ENCODE measurements at places on chromosomes 4 and X. TPM values are rescaled to one million over a fixed set of nuclear protein-coding genes. Genes with fewer than 3 reads are reported as not detected.

Gene SLC2A9
- 8.2 TPM for total RNA-seq

Gene PROM1
- total RNA-seq: 2.9 TPM

Gene RIBC1
- 0.49 TPM for total RNA-seq

DNA sequence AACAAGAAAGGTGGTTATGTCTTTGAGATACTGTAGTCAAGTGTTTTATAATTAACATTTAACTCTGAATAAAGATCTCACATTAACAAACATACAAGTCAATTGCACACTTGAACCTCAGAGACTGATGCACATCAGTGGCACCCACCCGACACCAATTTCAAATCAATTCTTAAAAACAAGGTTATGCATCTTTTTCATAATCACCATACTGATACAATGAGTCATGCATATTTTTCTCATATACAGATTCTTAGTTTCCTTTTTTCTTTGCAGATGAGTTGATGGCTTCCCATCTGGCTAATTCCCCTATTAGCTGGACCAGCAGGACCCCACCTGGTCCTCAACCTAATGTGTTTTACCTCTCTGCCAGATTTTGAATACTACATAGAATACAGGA, 136.2 kb upstream of the RPL34 start:
- no peak for DNase-seq

DNA sequence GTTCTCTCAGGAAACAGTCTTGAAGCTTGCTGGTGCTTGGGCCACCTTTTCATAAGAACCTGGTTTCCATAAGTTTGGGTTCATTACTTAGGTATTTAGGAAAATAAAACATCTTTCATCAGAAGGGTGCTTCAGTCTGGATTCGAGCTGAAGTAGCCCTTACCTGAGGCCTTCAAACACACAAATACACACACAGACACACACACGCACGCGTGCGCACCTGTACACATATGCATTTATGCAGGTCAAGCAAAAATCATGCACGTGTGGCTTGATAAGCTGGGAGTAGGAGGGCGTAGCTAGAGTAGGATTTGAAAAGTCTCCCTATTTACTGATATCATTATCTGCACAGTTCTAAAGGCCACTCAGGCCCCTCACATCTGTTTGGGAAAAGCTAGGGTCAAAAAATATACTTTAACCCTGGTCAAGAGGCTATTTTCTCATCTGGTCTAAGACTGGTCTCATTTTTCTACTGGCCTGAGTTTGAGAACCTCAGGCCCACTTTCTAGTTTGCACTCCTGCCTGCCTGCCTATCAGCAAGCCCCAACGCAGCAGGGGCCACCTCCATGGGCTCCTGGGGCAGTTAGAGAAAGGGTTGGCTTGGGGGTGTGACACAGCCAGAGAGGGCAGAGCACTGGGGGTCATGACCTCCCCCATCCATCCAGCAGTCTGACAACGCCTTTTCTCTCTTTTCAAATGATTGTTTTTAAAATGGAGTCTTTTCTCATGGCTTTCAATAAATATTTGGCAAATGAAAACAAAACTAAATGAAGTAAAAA, 64.3 kb downstream of the RASL11B start:
- DNase-seq: no peak

- DNase-seq: no peak
These were observed 63.7 kb upstream of the PDLIM3 start for GRCh38 chr4:185598846-185599552.

- DNase-seq: peak; percentile 36
These were observed at the start of gene NSUN7 for GRCh38 chr4:40749717-40750460. Gene NSUN7, plus strand, starts transcription at chr4:40749955. Its CDS starts 739 bp downstream, at chr4:40750694.

GRCh38 chr4:13601048-13601447, 26.5 kb downstream of the BOD1L1 start:
- DNase-seq: no peak

GRCh38 chr4:25830548-25830947, 32.2 kb downstream of the SEL1L3 start:
- DNase-seq: no peak

DNA sequence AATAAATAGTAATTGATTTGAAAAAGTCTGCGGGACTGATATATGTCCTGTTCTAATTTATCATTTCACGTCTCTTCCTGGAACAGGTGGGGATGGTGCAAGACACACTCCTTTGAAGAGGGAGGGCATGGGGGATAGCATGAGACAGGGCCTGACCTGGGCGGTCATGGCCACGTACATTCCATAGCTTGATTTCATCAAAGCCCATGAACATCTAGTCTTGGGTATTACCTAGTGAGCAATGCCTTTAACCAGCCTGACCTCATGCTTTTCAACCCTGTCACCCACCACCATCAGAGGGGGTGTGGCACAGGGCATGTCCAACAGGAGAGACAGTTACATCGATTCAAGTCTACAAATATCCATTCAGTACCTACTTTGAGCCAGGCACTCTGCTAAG, 52.3 kb upstream of the HOPX start:
- no peak for DNase-seq

- DNase-seq: no peak
These were observed 904.2 kb downstream of the STPG2 start for GRCh38 chr4:97238956-97239666.

- DNase-seq: no peak
These were observed 10.7 kb downstream of the AP1S2 start for GRCh38 chrX:15843960-15844359.

DNA sequence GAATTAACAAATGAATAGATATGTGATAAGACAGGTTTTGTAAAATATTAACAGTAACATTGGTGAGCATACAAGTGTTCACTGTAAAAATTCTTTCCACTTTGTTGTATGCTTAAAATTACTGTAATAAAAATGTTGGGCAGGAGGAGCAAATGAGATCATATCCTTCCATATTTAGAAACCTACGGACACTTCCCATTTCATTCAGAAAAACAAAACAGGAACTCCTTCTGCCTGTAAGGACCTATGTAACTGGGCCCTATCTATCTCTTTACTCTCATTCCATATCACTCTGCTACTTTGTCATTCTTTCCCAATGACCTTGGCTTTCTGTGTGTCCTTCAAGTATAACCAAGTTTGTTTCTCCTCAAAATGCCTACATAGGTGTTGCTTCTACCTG, 53.7 kb upstream of the SLC39A8 start:
- no peak for DNase-seq

GRCh38 chr4:183618681-183619080, 40.3 kb downstream of the RWDD4 start:
- DNase-seq: no peak

Data from left ventricle myocardium inferior (tissue), 1 donor.